ENCODE measurements at places on chromosomes 3 and 15.

GRCh38 chr15:70055601-70056051 is 42.1 kb downstream of the TLE3 start:
- DNase-seq = no peak

DNA sequence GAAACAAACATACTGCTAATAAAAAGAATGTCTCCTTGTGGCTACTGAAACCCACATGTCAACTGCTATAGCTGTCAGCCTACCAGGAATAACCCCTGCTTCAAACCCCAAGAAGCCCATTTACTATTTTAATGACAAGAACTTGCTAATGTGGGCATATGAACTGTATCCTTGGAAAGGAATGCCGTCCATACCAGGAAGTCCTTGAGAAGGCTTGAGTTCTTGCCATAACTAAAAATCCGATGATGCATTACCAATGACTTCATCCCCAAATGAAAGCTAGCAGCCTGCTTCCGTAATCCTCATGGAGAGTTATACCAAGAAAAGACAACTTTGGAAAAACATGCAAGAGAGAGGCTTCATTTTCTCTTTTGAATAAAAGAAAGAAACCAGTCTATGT is 34.8 kb downstream of the MINDY4B start:
- peak; percentile 9 for DNase-seq

DNA sequence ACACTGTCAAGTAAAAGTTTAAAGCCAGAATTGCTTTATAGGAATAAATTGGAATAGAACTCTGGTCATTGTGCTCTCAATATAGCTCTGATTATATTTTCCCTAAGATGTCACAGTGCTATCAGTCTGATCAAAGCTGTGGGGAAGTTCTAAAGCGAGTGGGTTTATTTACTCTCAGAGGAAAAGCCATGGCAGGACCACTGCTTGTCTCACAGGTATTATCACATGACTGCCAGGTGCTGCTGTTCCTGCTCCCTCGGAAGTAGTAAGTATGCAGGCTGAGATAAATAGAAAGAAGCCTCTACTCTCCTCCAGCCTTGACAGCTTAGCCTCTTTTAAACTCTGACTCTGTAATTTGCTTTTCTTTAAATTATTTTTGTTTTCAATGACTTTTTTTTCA is 49.1 kb upstream of the UTS2B start:
- DNase-seq = no peak

DNA sequence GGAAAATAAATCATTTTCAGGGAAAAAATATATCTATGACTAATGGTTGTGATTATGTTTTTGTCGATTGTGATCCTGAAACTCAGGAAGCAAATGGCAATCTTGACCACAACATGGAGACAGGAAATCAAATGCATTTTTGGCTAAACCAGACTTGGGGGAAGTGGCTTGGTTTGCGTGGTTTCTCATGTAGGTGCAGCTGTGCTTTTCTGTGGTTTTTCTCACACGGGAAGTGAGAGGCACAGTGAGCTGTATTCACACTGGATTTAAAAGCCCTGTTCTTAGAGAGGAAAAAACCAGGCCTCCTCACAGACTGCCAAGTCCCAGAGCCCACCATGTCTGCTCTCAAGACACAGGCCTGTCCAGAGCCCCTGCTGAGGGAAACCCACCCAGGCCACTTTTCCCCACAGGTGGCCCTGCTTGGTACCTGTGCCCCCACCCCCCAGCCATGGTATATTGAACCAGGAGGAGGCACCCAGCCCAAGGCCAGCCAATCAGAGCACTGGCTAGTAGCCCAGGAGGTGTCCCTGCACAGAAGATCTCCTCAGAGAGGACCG is 46.1 kb downstream of the BTD start:
- peak; percentile 69 for DNase-seq

- DNase-seq = no peak
Measured at GRCh38 chr3:181081930-181082329, 92.4 kb upstream of the DNAJC19 start.

- no peak for DNase-seq
Measured at GRCh38 chr15:89393056-89393455, 58.4 kb upstream of the POLG start.

GRCh38 chr15:39922462-39923092 is 2.5 kb upstream of the GPR176 start:
- DNase-seq = no peak

DNA sequence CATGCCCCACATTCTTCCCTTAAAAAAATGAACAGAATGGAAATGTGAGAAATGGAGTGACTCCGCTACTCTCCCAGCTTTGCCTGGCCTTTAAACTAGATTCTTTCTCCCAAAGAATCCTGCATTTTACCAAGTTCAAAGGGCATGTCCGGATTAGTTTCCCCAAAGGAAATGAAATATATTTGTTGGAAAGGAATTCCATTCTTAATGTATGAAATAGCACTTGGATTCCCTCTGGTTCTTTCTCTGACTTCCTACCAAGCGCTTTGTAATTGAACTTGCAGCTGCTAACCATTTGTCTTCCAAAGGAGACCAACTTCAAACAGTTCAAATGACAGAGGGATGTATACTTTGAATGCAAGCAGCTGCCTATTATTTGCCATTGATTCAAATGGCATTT is 18.9 kb downstream of the MAP2K1 start:
- no peak for DNase-seq

DNA sequence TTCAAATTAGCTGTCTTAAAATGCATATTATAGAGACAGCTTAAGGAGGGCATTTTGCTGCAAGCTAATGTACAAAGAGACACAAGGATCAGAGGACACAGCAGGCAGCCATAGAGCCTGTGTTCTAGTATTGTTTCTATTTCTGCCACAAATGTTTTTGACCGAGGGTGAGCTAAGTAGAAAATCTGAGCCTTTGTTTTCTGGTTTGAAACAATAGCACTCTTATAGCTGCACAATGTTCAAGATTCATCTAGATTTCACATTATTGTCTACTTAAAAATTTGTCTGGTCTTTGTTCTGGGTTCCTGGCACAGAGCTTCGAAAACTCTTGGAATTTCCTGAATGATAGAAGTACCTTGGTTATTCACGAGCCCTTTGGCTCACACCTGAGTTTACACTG is 40.0 kb upstream of the TUSC7 start:
- DNase-seq = no peak

All from urothelium cell line (cell line).